A549 treated with Mapracorat at 1 μM for 4 hours (cell line): ENCODE measurements at places on chromosomes 3 and 15. TPM values are rescaled to one million over a fixed set of nuclear protein-coding genes. Genes with fewer than 3 reads are reported as not detected.

The DUOX2 gene
- 0.02 to 0.06 TPM (median 0.03 TPM) in 4 of 5 replicates, not detected in the other for total RNA-seq

The ATP2B2 gene
- total RNA-seq = 0.06 to 0.22 TPM (median 0.09 TPM) in 5 replicates

The HHLA2 gene
- total RNA-seq = 0.09 TPM in 1 of 5 replicates, not detected in the others

The PP2D1 gene
- not detected in 5 replicates for total RNA-seq

The PLCH1 gene
- total RNA-seq = 0.71 to 1.1 TPM (median 0.82 TPM) in 5 replicates

The RHCG gene
- total RNA-seq = 35.5 to 49.8 TPM (median 39.6 TPM) in 5 replicates

The GOLGA6L7 gene
- not detected in 5 replicates for total RNA-seq

The FBXO22 gene
- total RNA-seq = 66.0 to 84.9 TPM (median 74.4 TPM) in 5 replicates

The NCEH1 gene
- total RNA-seq = 29.6 to 35.3 TPM (median 32.9 TPM) in 5 replicates

The RCCD1 gene
- 23.6 to 39.6 TPM (median 32.7 TPM) in 5 replicates for total RNA-seq

The TLR9 gene
- 0.07 TPM in 1 of 5 replicates, not detected in the others for total RNA-seq

The KIF15 gene
- 7.5 to 10.8 TPM (median 8.1 TPM) in 5 replicates for total RNA-seq

The RGMA gene
- 0.10 to 0.56 TPM (median 0.22 TPM) in 5 replicates for total RNA-seq

The MAP3K13 gene
- total RNA-seq = 12.4 to 15.2 TPM (median 13.0 TPM) in 5 replicates

The LXN gene
- 52.7 to 66.9 TPM (median 53.5 TPM) in 5 replicates for total RNA-seq

The BOC gene
- total RNA-seq = 4.6 to 6.3 TPM (median 5.7 TPM) in 5 replicates

The BLM gene
- 10.8 to 17.2 TPM (median 14.1 TPM) in 5 replicates for total RNA-seq

The DNAH12 gene
- total RNA-seq = 0.02 to 0.09 TPM (median 0.03 TPM) in 4 of 5 replicates, not detected in the other

The CKMT1B gene
- 2.7 to 5.1 TPM (median 3.3 TPM) in 5 replicates for total RNA-seq

The SEMA6D gene
- total RNA-seq = not detected in 5 replicates

The NEK10 gene
- total RNA-seq = 0.56 to 1.1 TPM (median 0.74 TPM) in 5 replicates

The ARGFX gene
- not detected in 5 replicates for total RNA-seq

The NANOGP8 gene
- total RNA-seq = not detected in 5 replicates

The MYD88 gene
- total RNA-seq = 22.1 to 25.2 TPM (median 23.1 TPM) in 5 replicates

The GNAT1 gene
- 0.05 to 0.31 TPM in 2 of 5 replicates, not detected in the others for total RNA-seq
